Cerebellum (tissue), 4 donors: ENCODE measurements at places on chromosomes 4 and X.

GRCh38 chr4:10354746-10355145 lies 102.5 kb downstream of the ZNF518B start:
- DNase-seq: no peak

- DNase-seq: no peak
Observed at GRCh38 chrX:149032449-149032848, 472.7 kb downstream of the IDS start.

GRCh38 chr4:7032596-7032995 lies 10.6 kb upstream of the TADA2B start:
- DNase-seq: no peak

GRCh38 chr4:3436798-3437581 lies 4.8 kb upstream of the HGFAC start:
- no peak for DNase-seq

- DNase-seq: no peak
Observed at GRCh38 chr4:13164783-13165331, 319.3 kb downstream of the RAB28 start.

DNA sequence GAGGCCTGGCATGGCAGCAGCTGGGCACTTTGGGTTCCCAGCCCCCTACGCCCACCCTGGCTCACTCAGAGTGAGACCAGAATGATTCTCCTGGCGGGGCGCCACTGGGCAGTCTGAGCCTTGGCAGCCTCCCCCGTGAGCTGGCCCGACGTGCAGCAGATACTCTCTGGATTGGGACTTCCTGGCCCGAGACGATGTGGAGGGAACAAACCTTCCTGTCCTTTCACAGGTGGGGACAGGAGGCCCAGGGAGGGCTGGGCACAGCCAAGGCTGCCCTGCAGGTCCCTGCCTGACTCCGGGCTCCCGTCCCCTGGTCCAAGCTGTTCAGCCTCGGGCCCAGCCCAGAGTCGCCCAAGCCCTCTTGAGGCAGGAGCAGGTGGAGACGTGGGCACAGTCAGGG lies 17.9 kb upstream of the ADD1 start:
- DNase-seq: no peak

- no peak for DNase-seq
Observed at GRCh38 chrX:37666516-37666915, 19.1 kb upstream of the XK start.

GRCh38 chr4:106629268-106629625 lies 260.7 kb upstream of the GIMD1 start:
- DNase-seq: no peak

DNA sequence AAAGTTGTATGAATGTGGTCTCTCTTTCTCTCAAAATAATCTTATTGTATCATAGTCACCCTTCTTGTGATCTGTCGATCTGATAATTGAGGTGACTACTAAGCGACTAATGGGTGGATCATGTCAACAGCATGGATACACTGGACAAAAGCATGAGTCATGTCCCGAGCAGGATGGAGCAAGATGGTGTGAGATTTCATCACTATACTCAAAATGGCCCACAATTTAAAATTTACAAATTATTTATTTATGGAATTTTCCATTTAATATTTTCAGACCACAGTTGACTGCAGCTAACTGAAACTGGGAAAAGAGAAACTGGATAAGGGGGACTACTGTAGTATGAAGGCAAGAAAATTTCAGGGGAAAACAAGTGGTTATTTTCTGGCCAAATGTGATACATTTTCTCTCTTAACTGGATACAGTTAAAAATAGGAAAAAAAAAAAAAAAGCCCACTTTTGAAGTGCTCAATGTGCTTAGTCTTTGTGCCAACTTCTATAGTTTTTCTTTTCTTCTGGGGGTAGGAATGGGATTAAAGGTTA lies 25.3 kb downstream of the FAM241A start:
- DNase-seq: no peak

- no peak for DNase-seq
Observed at GRCh38 chr4:156537286-156537685, 434.3 kb downstream of the PDGFC start.

DNA sequence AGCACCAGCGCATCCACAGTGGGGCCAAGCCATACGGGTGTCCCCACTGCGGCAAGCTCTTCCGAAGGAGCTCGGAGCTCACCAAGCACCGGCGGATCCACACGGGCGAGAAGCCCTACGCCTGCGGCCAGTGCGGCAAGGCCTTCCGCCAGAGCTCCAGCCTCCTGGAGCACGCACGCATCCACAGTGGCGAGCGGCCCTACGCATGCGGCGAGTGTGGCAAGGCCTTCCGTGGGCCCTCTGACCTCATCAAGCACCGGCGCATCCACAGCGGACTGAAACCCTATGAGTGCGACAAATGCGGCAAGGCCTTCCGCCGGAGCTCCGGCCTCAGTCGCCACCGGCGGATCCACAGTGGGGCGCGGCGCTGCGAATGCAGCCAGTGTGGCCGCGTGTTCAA lies 13.6 kb downstream of the ZNF275 start:
- DNase-seq: no peak

DNA sequence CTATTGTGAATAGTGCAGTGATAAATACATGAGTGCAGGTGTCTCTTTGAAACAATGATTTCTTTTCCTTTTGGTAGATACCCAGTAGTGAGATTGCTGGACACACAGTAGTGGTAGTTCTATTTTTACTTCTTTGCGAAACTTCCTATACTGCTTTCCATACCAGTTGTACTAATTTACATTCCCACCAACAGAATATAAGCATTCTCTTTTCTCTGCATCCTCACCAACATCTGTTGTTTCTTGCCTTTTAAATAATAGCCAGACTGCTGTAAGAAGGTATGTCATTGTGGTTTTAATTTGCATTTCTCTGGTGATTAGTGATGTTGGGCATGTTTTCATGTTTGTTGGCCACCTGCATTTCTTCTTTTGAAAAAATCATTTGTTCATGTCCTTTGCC lies 105.9 kb downstream of the COL4A6 start:
- no peak for DNase-seq
